NCI-H2029 treated with DMSO at 0.1 percent for 48 hours (cell line): ENCODE measurements at places on chromosomes 6 and 20.

- DNase-seq: no peak
These were observed 31.6 kb upstream of the CCN2 start for GRCh38 chr6:131982740-131983259.

- no peak for DNase-seq
These were observed 405.7 kb downstream of the KIF16B start for GRCh38 chr20:16167423-16168130.

DNA sequence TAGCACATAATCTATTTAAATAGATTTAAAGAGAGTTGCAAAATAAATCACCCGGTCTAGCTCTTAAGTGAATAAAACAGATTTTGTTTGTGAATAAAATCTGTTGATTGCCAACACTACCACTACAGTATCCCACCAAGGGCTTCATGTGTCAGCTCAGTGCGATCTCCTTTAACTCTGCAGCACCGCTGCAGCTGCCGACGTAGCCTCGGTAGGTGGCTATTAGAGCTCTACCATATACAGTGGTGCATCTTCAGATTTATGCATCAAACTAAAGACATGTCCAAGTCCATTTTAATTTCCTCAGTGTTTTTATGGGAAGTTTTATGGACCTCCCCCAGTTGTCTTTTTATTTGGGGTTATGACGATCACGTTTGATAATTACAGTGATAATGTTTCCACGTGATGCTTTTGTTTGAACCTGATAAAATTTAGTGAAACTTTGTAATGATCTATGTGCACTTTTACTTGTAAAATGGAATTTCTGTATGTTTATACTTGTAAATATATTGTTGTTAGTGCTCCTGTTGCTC, 26.7 kb downstream of the ECI2 start:
- no peak for DNase-seq

GRCh38 chr20:10842116-10842515, 168.3 kb upstream of the JAG1 start:
- no peak for DNase-seq

GRCh38 chr20:60371384-60371783, 413.2 kb downstream of the CDH26 start:
- DNase-seq: no peak

- no peak for DNase-seq
These were observed 13.8 kb upstream of the SIRT5 start for GRCh38 chr6:13560651-13561044.

- DNase-seq: no peak
These were observed 86.6 kb downstream of the SLC16A10 start for GRCh38 chr6:111173946-111174345.

DNA sequence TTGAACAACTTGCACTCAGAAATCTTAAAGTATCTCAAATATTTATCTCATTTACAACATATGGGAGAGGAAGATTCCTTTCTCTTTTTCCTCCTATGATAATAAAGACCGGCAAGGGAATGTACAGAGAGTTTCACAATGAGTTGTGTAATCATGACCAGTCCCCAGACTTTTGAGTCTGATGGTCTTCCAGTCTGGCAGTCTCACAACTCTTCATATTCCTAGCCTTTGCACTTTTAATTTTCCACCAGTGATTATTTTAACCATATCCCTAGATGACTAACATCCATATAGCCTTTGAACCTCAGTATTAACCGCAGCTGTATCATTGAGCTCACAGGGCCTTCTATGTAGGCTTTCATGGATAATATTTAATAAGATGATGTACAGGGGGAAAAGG, 278.5 kb downstream of the KHDC1L start:
- DNase-seq: no peak

- DNase-seq: no peak
These were observed 15.7 kb upstream of the TGM3 start for GRCh38 chr20:2280082-2280481.

- DNase-seq: no peak
These were observed 595 bp downstream of the FKBPL start for GRCh38 chr6:32129297-32130088.

DNA sequence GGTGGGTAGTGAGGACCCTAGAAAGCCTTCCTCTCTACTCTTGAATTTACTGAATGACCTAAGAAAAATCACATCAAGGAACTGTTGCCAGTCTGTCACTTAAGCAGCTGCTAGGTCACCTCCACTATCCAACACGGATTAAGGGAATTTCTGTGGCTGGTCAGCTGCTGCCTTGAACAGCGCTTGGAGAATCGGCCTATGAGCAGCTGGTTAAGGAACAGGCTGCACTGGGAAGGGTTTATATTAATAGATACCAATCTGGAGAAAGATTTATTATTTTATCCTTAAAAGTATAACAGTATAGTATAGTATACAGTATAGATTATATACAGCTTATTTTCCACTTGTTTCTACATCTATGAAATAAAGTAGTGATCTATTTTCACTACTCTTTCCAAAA, 6.5 kb downstream of the PTPRK start:
- DNase-seq: no peak

GRCh38 chr6:89239338-89239737, 22.2 kb upstream of the GABRR1 start:
- DNase-seq: no peak
